ENCODE measurements at places on chromosomes 4 and X. TPM values are rescaled to one million over a fixed set of nuclear protein-coding genes. Genes with fewer than 3 reads are reported as not detected.

The WNK3 gene
- polyA plus RNA-seq, result 0.46 TPM

The SMIM31 gene
- polyA plus RNA-seq, result not detected

The VCX2 gene
- not detected for polyA plus RNA-seq

- no peak for DNase-seq
- H3K27ac ChIP-seq, result no peak overlapping the region
- H3K36me3 ChIP-seq, result peaks cover 76% of the 10 kb centered on the region
- no peak overlapping the region for H3K4me3 ChIP-seq
- no peaks in the 10 kb centered on the region for H3K27me3 ChIP-seq
- H3K4me1 ChIP-seq, result peaks cover 4% of the 10 kb centered on the region
These were observed 25.6 kb upstream of the MSANTD1 start for GRCh38 chr4:3223346-3223745.

- no peaks in the 10 kb centered on the region for H3K4me1 ChIP-seq
- peaks cover 2% of the 10 kb centered on the region for H3K27me3 ChIP-seq
- H3K27ac ChIP-seq, result no peak overlapping the region
- H3K36me3 ChIP-seq, result no peaks in the 10 kb centered on the region
- no peak for DNase-seq
These were observed 243.8 kb upstream of the JADE1 start for GRCh38 chr4:128565565-128566186.

The DMP1 gene
- polyA plus RNA-seq, result not detected

- DNase-seq, result no peak
- no peak overlapping the region for H3K4me3 ChIP-seq
- H3K4me1 ChIP-seq, result no peaks in the 10 kb centered on the region
These were observed 14.5 kb upstream of the TXLNG start for GRCh38 chrX:16771483-16772398.

DNA sequence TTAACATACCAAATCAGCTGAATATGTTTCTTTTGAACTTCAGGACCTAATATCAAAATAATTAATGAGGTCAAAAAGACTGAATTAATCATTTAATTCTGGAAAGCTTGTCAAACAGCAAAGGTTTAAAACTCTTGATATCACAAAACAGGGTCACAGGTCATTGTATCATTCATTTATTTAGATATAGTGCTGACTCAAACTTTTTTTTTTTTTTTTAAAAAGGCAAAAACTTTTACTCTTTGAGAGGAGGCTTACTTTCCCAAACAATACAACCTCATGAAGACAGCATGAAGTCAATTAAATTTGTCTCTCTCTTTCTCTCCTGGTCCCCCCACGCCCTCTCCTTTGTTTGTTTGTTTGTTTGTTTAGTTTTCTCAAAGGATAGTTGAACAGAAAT, 15.6 kb upstream of the GPR78 start:
- DNase-seq, result no peak
- no peaks in the 10 kb centered on the region for H3K4me1 ChIP-seq
- no peak overlapping the region for H3K4me3 ChIP-seq
- H3K27ac ChIP-seq, result no peak overlapping the region

The PNPLA4 gene
- 20.8 TPM for polyA plus RNA-seq

DNA sequence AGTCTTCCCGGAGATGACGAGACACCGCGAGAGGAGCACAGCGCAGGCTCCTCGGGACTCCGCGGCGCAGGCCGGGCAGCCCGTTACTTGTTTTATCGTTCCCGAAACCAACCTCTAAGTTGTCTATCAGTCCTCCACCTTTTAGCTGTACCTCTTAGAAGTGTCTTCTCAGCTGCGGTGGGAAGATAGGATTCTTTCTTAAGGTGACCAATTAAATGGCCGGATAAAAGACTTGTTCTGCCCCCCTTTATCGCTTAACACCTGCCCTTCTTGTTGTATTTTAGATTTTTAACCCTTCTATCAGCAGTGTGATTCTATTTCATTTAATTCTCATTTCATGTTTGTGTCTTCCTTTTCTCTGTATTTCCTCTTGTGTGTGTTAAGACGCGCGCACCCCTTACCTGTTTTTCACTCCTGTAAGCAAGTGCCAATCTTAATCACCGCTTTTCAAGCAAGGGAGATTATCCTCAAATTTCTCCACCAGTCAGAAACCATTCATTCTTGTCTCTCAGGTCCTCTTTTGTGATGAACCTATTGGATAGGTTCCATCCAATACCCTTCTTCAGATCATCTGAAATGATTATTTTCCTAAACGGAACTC, at the start of gene SLC9B2:
Gene SLC9B2, minus strand, starts transcription at position 15 of the 601 bp plus-strand sequence. CDS start 9,211 bp downstream, outside the sequence.
- DNase-seq, result no peak
- H3K36me3 ChIP-seq, result peaks cover 4% of the 10 kb centered on the region
- peak within 1 kb of the TSS; percentile 99 for H3K27ac ChIP-seq
- peak within 1 kb of the TSS; percentile 92 for H3K4me3 ChIP-seq
- peaks cover 48% of the 10 kb centered on the region for H3K4me1 ChIP-seq

- peaks cover 46% of the 10 kb centered on the region for H3K4me1 ChIP-seq
- H3K27me3 ChIP-seq, result no peaks in the 10 kb centered on the region
- H3K27ac ChIP-seq, result peak within 1 kb of the TSS; percentile 96
- DNase-seq, result no peak
- H3K36me3 ChIP-seq, result no peaks in the 10 kb centered on the region
These were observed at the start of gene SOWAHD for GRCh38 chrX:119757979-119758730. TSS of gene SOWAHD (plus strand) at chrX:119758588. CDS start at chrX:119758668, 80 bp downstream.

The SHOX gene
- polyA plus RNA-seq, result not detected

DNA sequence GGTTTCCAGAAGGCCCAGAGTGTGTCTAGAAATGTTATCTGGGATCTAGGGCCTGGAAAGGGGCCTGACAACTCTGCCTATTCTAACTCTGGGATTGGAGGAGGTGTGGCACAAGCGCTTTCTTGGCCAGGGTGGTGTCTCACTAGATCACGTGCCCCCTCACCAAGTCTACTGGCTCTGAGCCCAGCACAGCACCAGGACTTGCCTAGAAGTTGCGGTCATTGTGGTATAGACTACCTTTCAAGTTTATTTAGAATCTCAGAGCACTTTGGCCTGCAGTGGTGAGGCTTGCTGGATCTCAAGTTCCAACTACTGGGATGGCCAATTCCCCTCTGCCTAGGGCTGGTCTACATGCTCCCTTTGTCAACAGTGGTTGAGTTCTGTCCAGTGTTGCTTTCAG, 223.3 kb upstream of the MAGEB2 start:
- DNase-seq, result no peak
- no peak overlapping the region for H3K4me3 ChIP-seq
- H3K4me1 ChIP-seq, result no peaks in the 10 kb centered on the region
- no peaks in the 10 kb centered on the region for H3K27me3 ChIP-seq

The NR3C2 gene
- 9.2 TPM for polyA plus RNA-seq

The VCX gene
- polyA plus RNA-seq, result not detected

DNA sequence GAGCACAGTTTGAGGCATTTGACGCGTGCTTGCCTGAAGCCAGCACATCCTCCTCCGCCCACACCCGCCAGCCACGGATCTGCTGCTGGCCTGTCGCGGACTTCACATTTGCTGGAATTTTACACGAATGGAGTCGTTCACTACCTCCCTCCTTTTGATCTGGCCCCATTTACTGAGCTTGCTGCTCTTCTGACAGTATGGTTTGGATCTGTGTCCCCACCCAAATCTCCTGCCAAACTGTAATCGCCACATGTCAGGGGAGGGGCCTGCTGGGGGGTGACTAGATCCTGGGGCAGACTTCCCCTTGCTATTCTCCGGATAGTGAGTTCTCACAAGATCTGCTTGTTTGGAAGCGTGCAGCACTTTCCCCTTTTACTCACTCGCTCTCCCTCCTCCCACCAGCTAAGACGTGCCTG, 19.9 kb upstream of the CPLX1 start:
- no peak overlapping the region for H3K27ac ChIP-seq
- no peaks in the 10 kb centered on the region for H3K36me3 ChIP-seq
- H3K27me3 ChIP-seq, result no peaks in the 10 kb centered on the region
- DNase-seq, result no peak

DNA sequence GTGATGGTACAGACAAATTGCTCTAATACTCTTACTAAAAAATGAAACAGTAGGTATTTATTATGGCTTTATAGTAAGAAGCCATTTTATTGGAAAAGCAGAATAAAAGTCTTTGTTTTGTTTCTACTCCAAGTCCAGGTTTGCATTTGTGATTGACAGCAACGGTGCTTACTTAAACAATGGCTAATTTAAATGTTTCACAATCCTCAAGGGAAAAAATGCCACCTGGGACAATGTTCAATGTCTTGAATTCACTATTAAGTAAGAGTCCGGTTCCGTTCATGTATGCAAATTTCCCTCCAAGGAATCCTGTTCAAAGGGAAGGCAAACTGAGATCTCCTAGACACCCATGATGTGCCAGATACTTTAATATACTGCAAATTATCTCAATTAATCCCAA, 123.6 kb downstream of the RBM47 start:
- H3K36me3 ChIP-seq, result no peaks in the 10 kb centered on the region
- H3K27ac ChIP-seq, result no peak overlapping the region

The S100G gene
- polyA plus RNA-seq, result not detected
